ENCODE measurements at places on chromosomes 16 and 17. TPM values are rescaled to one million over a fixed set of nuclear protein-coding genes. Genes with fewer than 3 reads are reported as not detected.

OR4D1 gene
- not detected for total RNA-seq

ANKRD13B gene
- total RNA-seq, result 8.9 TPM

KRTAP9-8 gene
- total RNA-seq, result not detected

CCL23 gene
- not detected for total RNA-seq

TBC1D28 gene
- total RNA-seq, result not detected

TMC7 gene
- 0.85 TPM for total RNA-seq

CD300LF gene
- total RNA-seq, result not detected

ABCC11 gene
- total RNA-seq, result 0.30 TPM

DPEP3 gene
- total RNA-seq, result not detected

MPV17L gene
- 0.78 TPM for total RNA-seq

AATK gene
- 1.0 TPM for total RNA-seq

SLC5A10 gene
- not detected for total RNA-seq

Data from smooth muscle cell of the pulmonary artery (primary cell).